ENCODE measurements at places on chromosomes 5 and 9.

- no peak for DNase-seq
- no peak overlapping the region for H3K27ac ChIP-seq
- H3K4me1 ChIP-seq: no peaks in the 10 kb centered on the region
- H3K27me3 ChIP-seq: no peaks in the 10 kb centered on the region
- H3K4me3 ChIP-seq: no peak overlapping the region
Measured at GRCh38 chr9:18658804-18659705, 185.1 kb downstream of the ADAMTSL1 start.

DNA sequence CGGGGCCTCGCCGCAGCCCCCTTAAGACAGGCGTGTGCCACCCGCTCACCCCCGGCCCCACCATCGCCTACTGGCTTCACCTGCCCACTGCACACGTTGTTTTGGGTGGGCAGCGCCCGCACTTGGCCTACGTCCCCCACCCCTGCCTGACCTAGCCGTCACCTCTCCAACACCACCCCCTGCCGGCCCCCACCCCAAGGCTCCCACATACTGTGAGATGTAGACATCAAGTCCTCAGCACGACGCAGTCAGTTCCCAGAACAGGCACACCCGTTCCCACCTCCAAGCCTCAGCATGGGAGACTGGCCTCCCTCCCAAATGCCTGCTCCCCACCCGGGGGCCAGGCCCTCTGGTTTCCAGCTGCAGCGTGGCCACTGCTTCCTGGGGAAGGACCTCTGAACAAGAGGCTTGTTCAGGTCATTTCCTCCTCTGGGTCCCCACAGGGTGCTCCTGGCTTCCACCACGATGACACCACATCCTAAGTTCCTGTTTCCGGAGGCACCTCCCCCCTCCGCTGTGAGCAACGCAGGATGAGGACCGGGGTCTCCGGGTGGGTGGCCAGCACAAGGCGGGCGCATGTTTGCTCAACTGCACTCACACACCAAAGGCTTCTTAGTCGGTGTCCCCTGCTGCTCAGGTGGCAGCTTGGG is 11.3 kb downstream of the DBN1 start:
- H3K4me1 ChIP-seq: peaks cover 4% of the 10 kb centered on the region
- no peak overlapping the region for H3K27ac ChIP-seq
- no peaks in the 10 kb centered on the region for H3K27me3 ChIP-seq
- peaks cover 51% of the 10 kb centered on the region for H3K36me3 ChIP-seq

DNA sequence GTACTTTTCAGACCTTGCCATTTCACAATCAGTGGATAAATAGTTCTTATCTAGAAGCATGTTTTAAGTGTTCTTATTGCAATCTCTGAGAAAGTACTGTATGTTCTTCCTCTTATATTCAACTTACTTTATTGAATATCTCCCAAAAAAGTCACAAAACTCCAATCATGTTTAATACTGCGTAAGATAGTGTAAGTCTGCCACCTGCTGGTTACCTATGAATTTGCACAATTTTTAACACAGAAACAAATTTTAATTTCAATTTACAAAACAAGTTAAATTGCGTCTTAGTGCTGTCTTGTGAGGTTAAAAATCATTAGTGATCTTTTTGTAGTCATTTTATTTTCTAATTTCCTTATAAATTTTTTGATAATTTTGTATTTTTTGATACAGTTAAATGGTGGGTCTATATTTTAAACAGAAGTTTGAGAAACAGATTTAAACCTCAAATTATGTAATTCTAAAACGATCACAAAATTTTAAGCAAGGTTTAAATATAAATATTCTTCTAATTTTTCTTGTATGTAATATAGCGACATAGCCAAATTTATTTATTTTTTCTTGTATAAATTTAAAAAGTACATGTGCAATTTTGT is 115.8 kb downstream of the EMB start:
- no peaks in the 10 kb centered on the region for H3K27me3 ChIP-seq
- no peaks in the 10 kb centered on the region for H3K36me3 ChIP-seq
- H3K27ac ChIP-seq: no peak overlapping the region
- H3K4me3 ChIP-seq: no peak overlapping the region

DNA sequence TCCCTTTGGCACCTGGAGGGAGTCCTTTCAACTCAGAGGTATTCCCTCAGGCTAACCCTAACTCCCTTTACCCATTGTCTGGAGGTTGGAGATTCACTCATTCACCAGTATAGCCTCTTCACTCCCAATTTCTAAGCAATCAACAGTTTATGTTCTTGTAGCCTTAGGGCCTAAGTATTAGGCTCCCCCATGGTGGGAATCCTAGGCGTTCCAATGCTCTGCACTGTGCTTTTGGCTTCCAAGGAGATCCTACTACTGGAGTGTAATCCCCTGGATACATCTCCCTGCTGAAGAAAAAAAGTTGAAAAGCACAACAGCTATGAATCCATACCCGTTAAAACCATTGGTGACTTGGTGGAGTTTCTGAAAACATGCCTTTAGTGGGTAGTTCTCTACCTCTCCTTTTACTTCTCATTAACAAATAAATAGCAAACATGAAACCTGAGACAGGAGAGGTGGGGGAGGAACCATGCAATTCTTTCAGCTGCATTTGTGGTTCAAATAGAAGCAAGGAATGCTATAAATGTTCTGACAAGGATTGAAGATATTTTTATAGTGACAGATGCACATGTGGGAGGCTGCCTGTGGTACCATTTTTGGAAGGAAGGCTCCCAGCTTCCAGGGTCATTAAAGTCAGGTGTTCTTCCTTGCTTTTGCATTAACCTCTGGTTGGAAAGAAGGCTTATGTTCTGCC is 397.1 kb downstream of the DMAC1 start:
- H3K4me1 ChIP-seq: no peaks in the 10 kb centered on the region
- H3K27ac ChIP-seq: no peak overlapping the region
- H3K36me3 ChIP-seq: no peaks in the 10 kb centered on the region
- no peak for DNase-seq

- H3K4me3 ChIP-seq: no peak overlapping the region
- DNase-seq: no peak
- no peaks in the 10 kb centered on the region for H3K36me3 ChIP-seq
- H3K27ac ChIP-seq: no peak overlapping the region
- H3K27me3 ChIP-seq: peaks cover 57% of the 10 kb centered on the region
Measured at GRCh38 chr9:124758061-124758460, 13.1 kb downstream of the NR6A1 start.

- no peaks in the 10 kb centered on the region for H3K36me3 ChIP-seq
- no peaks in the 10 kb centered on the region for H3K4me1 ChIP-seq
- H3K27me3 ChIP-seq: no peaks in the 10 kb centered on the region
- no peak for DNase-seq
- H3K4me3 ChIP-seq: no peak overlapping the region
Measured at GRCh38 chr5:137693951-137694721, 41.8 kb downstream of the KLHL3 start.

DNA sequence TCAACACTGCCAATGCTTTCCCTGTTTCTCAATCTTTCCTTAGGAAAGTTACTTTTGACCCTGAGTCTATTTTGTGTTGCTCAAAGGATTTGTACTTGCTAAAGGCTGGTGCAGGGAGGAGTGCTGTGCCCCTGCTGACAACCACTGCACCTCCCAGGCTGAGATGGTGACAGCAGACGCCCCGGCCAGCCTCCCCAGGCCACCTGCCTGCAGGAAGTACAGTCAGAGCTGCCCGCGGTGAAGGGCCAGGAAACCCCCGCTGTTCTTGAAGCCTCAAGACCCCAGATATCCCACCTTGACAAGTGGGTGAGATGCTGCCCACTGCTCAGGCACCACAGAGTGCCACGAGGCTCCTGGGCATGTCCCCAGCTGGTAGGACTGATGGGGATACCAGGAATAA is 44.2 kb upstream of the CKMT2 start:
- H3K4me3 ChIP-seq: no peak overlapping the region
- H3K4me1 ChIP-seq: no peaks in the 10 kb centered on the region

GRCh38 chr9:70197216-70198044 is 61.3 kb upstream of the SMC5 start:
- no peak overlapping the region for H3K4me3 ChIP-seq
- DNase-seq: no peak

GRCh38 chr9:105416840-105417239 is 31.0 kb upstream of the FSD1L start:
- H3K27me3 ChIP-seq: no peaks in the 10 kb centered on the region
- H3K4me1 ChIP-seq: peaks cover 12% of the 10 kb centered on the region
- no peak overlapping the region for H3K4me3 ChIP-seq
- H3K36me3 ChIP-seq: no peaks in the 10 kb centered on the region
- H3K27ac ChIP-seq: no peak overlapping the region

DNA sequence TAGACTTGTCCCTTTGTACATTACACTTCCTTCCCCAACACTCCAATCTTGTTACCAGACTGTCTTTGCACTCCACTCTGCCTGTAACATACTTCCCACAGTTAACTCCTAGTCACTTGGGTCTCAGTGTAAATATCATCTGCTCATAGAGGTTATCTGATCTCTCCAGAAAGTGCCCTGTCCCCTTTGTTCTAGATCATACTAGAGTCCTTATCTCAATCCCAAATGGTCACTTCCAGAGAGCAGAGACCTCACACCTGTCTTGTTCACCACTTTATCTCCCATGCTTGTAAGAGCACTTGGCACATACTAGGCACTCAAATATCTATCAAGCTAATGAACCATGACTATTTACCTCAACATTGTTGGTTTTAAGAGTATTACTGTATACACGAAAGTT is 30.4 kb downstream of the SETX start:
- H3K27me3 ChIP-seq: no peaks in the 10 kb centered on the region
- no peak overlapping the region for H3K27ac ChIP-seq
- H3K4me3 ChIP-seq: no peak overlapping the region
- no peaks in the 10 kb centered on the region for H3K4me1 ChIP-seq
- peaks cover 50% of the 10 kb centered on the region for H3K36me3 ChIP-seq

DNA sequence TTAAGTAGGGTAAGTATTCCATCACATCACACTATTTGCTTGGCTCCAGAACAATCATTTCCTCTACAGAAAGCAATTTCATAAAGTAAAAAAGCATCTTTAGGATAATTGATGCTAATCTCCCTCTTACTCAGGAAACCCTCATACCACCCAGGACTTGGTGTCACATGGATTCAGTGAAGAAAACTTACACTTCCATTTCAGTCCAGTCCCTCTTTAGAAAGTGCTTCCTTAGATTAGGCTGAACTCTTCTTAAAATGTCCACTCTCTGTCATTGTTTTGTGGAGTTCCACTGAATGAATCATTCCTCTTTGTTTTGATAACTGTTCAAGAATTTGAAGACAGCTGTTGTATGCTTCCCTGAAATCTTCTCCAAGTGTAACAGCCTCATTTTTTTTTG is 144.0 kb upstream of the ZNF462 start:
- no peaks in the 10 kb centered on the region for H3K27me3 ChIP-seq
- H3K36me3 ChIP-seq: no peaks in the 10 kb centered on the region

DNA sequence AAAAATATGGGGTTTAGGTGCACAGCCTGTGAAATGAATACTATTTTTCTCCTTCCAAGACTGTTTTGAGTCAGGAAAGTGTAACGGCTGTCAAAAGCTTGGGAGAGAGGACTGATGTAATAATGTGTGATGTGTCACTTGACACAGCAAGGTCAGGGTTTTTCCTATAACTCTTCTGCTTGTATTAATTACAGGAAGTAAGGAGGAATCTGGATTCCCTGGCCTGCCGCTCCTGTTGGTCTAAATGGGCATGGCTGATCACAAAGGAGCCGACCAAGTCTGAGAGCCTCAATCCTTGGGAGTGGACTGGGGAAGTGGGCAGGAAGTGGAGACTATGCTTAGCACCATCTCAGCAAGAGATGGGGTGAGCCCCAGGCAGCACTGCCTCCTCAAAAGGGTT is 16.7 kb upstream of the SLC28A3 start:
- no peaks in the 10 kb centered on the region for H3K36me3 ChIP-seq
- no peaks in the 10 kb centered on the region for H3K27me3 ChIP-seq
- DNase-seq: no peak

- no peaks in the 10 kb centered on the region for H3K4me1 ChIP-seq
- H3K36me3 ChIP-seq: no peaks in the 10 kb centered on the region
- no peak overlapping the region for H3K4me3 ChIP-seq
- peaks cover 10% of the 10 kb centered on the region for H3K27me3 ChIP-seq
Measured at GRCh38 chr9:90128587-90129190, 513.9 kb downstream of the DIRAS2 start.

GRCh38 chr5:143488381-143488780 is 84.9 kb upstream of the NR3C1 start:
- DNase-seq: no peak
- H3K36me3 ChIP-seq: no peaks in the 10 kb centered on the region
- no peak overlapping the region for H3K4me3 ChIP-seq
- H3K27ac ChIP-seq: no peak overlapping the region

DNA sequence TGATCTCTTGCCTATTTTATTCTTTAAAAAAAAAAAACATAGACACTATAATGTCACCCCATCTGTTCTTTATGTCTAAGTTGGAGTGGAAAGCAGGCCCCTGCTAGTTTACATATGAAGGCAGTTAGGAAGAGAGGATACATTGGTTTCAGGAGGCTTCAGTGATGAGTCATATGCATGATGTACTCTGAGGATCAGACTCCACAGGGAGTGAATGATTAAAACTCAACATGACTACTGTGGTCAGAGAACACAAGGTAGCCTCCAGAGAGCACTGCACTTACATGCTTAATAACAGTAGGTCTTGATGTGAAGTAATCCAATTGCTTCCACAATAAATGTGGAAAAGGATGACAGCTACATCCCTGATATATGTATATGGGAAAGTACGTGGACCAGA is 22.7 kb upstream of the FSTL4 start:
- H3K27ac ChIP-seq: no peak overlapping the region
- H3K4me3 ChIP-seq: no peak overlapping the region
- no peak for DNase-seq

All from tibial artery (tissue), 4 donors.